ENCODE measurements at places on chromosomes 1 and 21.

GRCh38 chr1:91015794-91016550 lies 5.9 kb downstream of the ZNF644 start:
- no peak for DNase-seq

DNA sequence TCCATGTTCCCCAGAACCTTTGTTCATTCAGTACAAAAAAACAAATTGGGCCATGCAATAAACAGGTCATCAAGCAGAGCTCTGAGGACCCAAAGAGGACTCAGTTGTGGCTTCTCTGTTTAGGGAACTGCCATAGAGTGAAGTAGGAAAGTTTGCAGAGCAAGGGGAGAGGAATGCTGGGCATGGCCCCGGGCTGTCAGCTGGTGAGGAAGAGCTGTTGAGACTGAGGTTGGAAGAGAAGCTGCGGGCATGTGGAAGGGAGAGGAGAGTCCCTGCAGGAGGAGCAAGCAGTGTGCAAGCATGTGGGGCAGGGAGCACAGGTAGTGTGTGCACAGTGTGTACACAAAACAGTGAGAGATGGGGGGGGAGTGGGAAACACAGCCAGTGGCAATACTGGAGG lies 71.8 kb downstream of the NTPCR start:
- no peak for DNase-seq

DNA sequence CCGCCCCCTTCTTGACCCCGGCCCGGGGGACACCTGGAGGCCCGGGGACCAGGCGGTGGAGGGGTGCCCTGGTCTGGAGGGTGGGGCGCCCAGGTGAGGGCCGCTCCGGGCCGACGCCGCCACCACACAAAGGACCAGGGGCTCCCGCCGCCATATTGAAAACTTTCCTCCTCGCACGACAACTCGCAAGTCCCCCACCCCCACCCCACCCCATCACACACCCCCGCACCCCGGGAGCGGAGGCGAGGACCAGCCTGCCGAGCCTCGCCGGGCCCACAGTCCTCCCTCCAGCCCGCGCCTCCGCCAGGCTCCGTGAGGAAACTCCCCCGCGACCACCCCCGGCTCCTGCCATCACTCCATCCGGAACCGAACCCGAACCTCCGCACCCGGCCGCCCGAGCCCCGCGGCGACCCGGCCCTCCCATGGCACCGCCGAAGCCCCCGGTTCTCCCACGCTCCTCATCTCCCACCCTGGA lies 733 bp downstream of the KDM5B start:
- DNase-seq: no peak

- no peak for DNase-seq
These were observed 652.7 kb downstream of the LMO4 start for GRCh38 chr1:87981386-87981785.

DNA sequence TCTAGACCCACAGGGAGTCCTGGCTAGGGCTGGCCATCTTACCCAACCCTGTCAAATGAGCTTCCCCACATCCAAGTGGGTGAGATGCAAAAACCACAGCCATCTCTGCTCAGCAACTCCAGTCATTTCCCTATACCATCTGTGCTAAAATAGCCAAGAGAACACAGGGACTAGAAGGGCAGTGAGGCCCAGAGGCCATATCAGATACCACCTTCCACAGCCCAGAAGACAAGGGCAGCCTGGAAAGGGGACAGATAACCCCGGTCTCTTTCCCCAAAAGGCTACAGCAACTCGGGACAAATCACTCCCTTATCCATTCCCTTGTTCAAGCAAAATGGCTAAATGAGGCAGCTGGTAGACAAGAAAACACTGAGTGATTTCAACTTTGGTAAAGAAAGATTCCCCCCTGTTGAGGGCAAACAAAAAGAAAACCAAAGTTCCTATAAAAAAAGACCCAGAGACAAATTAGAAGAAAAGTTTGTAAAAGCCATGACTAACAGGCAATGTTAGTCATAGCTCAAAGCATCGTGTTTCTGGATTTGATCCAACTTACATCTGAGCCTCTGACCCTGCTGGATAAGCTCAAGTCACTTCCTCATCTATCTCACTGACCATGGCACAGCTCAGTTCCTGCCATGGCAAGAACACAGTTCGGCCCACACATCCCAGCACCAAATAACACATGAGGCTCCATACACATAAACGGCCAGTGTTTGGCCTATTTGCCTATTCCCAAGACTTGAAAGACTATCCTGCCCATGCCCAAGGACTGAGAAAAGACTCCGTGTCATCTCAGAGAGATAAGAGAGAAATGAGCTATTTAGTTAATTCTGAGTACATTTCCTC lies 3.1 kb downstream of the LAMB3 start:
- DNase-seq: no peak

GRCh38 chr1:245763873-245764331 lies 609.1 kb downstream of the KIF26B start:
- DNase-seq: peak; percentile 11

GRCh38 chr1:109199710-109200109 lies 14.0 kb upstream of the SARS1 start:
- no peak for DNase-seq

DNA sequence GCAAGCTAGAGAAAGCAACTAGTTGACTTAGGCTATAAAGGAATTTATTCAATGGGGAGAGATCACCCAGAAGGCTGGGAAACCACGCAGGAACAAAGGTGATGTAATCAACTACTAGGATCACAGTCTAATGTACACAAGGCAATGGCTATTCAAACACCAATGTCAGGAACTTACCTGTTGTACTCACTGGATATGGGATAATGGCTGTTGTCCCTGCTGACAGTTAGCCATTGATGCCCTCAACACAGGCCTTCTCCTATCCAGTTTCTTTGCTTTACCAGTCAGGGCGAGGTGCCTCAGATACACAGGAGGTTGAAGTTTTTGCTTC lies 32.3 kb downstream of the C21orf91 start:
- DNase-seq: no peak

DNA sequence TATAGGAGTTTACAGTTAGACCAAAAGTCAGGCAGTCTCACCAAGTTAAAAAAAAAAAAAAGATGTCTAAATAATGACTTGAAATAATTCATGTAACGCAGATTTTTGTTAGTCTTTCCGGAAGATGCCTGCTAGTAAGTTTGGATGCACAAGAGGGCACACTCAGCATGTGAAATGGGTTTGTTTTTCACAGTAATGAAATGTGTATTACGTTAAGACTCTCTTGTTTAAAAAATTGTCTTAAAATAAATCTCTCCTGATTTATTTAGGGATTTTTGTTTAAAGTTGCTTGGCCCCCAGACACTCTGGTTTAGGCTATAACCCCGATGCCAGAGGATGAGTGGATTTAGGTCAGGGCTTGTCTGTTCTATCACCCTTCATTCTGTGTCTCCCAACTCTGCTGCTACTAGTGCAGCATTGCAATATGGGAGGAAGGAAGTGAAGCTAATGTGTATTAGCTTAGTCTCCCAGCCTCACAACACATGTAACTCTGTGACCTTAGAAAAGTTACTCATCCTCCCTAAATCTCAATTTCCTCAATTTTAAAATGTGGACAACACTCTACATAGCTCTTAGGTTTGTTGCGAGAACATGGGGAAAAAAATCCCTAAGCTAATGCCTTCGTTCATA lies 25.7 kb downstream of the CTH start:
- no peak for DNase-seq

DNA sequence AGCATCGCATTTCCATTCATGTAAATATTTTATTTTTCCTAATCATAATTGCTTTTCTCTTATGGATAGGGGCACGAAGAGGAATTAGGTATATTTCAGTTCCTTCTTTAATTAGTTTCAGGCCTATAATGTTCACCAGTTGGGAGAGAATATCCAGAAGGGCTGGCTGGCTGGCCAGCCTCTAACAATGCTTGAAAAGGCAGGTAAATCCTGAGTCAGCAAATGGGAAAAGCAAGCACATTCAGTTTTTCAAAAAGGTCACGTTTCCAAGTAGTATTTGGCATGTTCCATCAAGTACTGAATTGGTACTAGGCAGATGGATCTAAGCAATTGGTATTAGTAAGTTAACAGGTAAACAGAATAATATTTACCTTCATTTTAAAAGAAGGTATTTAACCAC lies 8.0 kb downstream of the RAB29 start:
- no peak for DNase-seq

GRCh38 chr1:243505986-243506689 lies 250.3 kb downstream of the SDCCAG8 start:
- no peak for DNase-seq

DNA sequence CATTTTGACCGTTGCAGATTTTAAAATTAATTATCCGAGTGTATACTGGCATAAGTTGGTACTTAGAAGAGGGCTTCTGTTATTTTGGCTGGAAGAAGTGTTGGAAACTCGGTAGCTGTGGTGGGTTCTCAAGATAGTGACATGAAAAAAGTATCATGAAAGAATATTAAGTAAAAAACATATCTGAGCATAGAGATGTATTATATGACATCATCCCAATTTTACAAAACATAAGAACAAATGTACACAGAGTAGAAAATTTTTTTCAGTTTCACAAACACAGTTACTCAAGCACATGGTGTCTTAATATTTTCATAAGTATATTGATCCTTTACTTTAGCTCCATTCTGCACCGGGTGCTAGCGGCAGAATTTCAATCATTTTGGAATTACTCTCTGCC lies 684 bp downstream of the IFI16 start:
- no peak for DNase-seq

- DNase-seq: no peak
These were observed 83.0 kb upstream of the BACH1 start for GRCh38 chr21:29215709-29216108.

- no peak for DNase-seq
These were observed 623 bp upstream of the BGLAP start for GRCh38 chr1:156241311-156241811.

DNA sequence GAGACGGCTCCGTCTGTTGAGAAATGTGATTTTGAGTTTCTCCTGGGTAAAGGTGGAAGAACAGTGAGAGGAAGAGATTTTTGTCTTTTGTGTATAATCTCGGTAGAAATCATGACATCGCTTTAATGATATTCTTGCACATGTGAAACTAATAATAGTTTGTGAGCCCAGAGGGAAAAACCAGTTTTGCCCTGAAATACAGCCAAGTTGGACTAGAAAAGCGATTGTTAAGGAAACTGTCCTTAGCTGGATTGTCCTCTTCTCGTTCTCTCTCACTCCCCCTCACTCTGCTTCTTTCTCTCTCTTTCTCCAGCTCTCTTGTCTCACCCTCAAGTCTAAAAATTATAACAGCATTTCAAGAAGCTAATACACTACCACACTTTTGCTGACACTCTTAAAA lies 17.1 kb downstream of the KCNJ6 start:
- no peak for DNase-seq

- DNase-seq: peak; percentile 76
These were observed 65.4 kb downstream of the MACF1 start for GRCh38 chr1:39269791-39270342.

- no peak for DNase-seq
These were observed 22.6 kb downstream of the ALDH9A1 start for GRCh38 chr1:165675794-165676193.

DNA sequence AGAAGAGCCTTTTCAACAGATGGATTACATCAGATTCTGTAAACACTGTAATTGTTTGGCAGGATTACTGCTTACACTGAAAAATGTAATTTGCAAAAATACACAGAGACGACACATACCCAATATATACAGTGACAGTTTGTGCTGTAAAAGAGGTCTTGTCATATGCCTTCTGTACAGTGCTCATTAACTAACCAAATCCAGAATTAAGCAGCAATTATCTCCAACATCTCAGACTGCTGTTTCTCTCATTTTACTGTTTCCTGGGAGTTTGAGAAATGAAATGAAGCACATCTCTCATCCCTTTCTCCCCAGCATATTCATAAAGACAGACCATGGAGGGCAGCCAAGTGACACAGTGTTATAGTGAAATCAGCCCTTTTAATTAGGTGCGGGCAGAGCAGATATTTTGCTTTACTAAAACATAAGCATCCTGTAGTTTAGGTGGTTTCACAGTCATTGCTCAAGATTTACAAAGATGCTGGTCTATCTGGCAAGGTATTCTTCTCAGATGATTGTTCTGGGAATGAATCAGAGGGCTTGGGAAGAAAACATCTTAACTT lies 618.4 kb upstream of the USP24 start:
- no peak for DNase-seq

DNA sequence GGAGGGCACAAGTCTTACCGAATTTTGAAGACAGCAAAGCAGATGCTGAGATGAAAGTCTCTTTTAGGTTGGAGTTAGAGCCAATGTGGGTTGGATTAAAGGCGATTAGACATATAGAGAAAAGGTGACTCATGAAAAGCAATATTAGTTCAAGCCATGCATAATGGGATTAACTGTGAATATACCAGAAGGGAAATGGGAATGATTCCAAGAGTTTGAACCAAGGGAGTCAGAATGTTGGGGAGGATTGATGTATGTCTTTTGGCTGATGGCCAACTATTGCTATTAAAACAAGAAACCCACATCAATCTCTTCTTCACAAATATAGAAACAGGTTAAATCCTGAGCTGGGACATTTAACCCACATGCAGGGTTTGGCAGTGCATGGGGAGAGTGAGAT lies 1.2 kb downstream of the HMGCS2 start:
- no peak for DNase-seq

GRCh38 chr1:94327001-94327690 lies 89.8 kb upstream of the ARHGAP29 start:
- peak; percentile 95 for DNase-seq

DNA sequence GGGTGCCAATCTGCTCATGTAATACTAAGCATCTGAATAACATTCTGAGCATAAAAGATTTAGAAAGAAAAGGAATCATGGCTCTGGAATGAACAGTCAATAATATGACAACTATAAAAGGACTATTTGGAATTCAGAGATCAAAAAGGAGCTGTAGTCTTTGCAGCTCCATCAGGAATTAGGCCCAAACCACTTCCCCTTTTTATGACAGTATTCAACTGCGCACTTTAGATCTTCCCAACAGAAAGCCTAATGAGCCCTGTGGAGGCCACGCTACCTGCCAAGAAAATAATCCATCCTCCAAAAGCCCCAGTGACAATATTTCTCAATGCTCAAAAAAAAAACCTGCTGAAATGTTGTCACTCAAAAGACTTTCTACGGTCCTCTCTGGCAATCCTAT lies 163.2 kb downstream of the SNX7 start:
- no peak for DNase-seq

GRCh38 chr1:82578086-82578726 lies 777.5 kb downstream of the ADGRL2 start:
- DNase-seq: no peak

DNA sequence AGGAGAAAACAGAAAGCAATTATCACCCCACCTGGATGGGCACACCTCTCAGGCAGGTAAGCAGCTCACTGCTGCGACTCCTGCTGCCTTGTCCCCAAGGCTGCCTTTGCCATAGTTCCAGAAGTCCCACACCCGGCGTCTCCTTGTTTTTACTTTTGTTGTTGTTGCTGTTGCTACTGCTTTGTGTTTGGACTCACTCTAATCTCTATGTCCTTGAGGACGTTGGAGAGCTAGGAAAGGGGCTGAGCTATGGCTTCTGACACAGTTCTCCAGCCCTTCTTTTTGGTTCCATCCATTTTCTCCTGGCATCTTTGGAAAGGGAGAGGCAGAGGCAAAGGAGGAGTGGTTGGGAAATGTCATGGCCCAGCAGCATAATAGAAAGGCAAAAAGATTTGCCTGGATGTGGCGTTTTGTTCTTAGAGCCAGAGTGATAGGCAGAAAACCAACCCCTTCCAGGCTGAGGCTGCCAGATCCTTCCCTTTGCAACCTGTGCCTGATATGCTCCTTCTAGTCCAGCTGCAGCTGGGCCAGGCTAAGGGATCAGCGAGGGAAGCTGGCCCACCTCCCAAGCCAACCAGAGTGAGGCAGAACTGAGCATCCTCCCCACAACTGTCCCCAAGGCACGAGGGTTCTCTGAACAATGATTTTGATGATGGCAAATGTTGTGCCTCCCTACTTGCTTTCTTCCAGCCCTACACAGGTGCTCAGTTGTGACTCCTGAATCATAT lies 270.7 kb downstream of the ASTN1 start:
- DNase-seq: no peak

GRCh38 chr1:91924146-91924545 lies 25.1 kb upstream of the BRDT start:
- no peak for DNase-seq

All from mesendoderm (in vitro differentiated cells).